ENCODE measurements at places on chromosomes 3 and 15.

DNA sequence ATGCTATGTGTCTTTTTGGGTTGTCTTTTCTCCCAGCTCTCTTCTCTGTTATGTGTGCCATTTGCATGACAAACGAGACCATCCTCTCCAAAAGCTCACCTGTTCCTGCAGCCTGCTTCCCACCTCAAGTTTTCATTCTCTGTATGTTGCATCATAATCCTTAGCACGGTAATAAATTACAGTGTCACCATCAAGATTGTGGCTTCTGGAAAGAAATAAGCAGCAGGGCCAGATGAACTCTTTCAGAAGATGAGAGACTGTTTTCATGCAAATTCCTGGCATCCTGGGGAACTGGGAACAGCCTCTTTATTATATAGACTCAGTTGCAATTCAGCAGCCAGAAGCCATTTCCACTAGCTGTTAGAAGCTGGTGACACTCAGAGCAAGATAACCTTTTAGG lies 436.7 kb downstream of the EPHB1 start:
- DNase-seq, result no peak

- DNase-seq, result no peak
Measured at GRCh38 chr3:171228240-171228639, 201.7 kb upstream of the SLC2A2 start.

DNA sequence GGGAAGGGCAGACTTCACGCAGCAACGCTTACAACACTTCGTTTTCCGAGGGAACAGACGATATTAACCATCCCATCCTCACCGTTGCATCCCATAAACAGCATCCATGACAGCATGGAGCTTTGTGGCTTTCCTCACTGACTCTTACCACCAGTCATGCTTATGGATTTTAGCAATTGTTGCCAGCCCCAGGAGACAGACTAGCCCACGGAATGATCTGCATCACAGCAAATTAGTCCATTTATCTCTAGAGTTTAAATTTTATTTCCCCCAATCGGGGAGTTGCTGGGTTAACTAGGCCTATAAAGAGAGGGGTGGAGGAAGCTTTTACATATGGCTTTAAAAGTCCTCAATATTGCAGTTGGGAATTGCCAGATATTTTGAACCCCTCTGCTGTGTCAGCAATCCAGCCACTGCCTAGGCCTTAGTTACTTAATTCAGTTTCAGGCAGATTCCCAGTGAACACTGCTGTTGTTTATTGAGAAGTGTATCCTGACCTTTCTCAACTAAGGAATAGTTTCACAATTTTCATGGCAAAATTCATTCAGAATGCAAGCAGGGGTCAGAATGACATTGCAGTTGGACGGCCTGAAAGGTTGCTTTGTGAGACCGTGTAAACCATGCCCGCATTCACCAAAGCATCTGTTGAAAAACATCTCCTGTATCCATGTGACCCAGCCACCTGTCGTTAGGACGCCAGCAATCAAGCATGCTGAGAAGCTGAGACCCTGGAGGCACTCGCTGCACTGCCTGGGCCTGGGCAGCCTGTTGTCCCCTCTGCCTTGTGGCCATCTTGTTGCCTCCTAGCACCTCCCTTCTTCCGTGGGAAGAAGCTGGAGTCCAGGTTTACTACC lies 397.4 kb upstream of the TPM1 start:
- DNase-seq, result no peak

DNA sequence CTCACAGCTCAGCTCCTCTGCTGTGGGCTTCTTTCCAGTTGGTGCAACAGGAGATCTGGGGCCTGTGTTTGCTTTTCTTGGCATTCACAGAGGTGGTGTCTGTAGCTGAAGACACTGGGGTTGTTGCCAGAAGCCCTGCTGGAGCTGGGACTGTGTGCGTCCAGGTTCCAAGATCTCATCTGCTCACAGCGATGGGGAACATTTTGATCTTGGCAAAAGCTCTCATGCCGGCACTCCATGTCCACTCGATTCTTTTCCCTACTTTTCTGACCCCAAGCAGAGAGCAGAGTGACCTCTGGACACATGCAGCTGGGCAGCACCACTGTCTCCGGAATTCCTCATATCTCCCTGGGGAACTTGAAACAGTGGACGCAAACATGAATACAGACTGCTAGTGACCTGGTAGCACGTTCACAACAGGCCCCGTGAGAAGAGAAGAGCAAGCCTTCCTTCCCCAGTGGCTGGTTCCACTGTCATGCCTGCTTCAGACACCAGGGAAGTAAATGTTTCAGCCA lies 36.1 kb upstream of the MECOM start:
- DNase-seq, result no peak

DNA sequence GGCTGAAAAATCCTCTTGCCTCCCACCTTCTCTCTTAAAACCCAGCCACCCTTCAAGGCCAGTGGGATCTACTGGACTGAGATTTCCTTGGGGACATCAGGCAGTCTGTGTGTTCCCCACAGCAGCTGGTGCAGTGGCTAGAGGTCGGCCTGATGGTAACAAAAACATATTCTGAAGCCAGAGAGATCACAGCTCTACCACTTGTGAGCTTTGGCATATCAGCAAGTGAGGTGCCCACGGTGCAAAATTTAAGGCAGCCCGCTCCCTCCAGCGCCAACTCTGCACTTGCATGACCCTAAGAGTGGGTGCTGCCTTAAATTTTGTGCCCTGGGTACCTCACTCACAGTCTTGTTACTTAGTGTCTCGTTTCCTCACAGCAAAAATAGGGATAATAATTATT lies 97.2 kb downstream of the MESD start:
- no peak for DNase-seq

Data from stimulated activated CD4-positive, alpha-beta T cell treated with anti-CD3 and anti-CD28 coated beads, TNF-alpha, amount 100 ng/mL, for 4 hours (primary cell).